Stimulated activated CD8-positive, alpha-beta memory T cell treated with anti-CD3 and anti-CD28 coated beads, Interleukin-4, amount 100 ng/mL, for 4 hours (primary cell): ENCODE measurements at places on chromosomes 16 and 17.

DNA sequence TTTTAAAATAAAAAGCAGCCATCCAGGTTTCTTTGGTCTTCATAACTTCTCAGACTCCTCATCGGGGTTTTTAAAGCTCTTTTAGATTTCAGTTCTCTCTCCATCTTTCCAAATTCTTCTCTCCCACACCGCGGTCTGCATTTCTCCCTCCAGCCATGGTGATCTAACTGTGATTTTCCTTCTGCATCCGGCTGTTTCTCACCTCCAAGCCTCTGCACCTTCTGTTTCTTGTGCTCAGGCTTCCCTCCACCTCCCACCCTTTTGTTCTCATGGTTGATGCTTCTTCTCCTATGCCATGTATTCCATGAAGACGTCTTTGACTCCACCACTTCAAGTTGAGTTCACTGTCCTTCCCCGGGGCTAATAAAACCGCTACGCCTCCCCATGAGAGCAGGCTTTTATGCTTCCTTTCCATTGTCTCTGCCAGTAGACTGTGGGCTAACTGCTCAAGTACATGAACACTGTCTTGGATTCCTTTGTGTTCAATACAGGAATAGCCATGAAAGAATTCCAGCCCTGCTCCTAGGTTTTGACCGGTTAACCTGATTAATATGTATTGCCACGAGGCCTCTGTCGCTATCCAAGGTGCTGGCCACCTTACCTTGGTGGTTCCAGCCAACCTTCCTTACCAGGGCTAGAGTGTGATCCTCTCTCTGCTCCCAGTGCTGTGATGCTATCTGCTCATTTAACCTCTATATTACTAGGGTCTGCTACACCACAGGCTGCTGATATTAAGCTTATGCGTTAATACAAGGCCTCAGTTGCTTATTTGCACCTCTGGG lies 625.1 kb downstream of the HS3ST4 start:
- DNase-seq = no peak

DNA sequence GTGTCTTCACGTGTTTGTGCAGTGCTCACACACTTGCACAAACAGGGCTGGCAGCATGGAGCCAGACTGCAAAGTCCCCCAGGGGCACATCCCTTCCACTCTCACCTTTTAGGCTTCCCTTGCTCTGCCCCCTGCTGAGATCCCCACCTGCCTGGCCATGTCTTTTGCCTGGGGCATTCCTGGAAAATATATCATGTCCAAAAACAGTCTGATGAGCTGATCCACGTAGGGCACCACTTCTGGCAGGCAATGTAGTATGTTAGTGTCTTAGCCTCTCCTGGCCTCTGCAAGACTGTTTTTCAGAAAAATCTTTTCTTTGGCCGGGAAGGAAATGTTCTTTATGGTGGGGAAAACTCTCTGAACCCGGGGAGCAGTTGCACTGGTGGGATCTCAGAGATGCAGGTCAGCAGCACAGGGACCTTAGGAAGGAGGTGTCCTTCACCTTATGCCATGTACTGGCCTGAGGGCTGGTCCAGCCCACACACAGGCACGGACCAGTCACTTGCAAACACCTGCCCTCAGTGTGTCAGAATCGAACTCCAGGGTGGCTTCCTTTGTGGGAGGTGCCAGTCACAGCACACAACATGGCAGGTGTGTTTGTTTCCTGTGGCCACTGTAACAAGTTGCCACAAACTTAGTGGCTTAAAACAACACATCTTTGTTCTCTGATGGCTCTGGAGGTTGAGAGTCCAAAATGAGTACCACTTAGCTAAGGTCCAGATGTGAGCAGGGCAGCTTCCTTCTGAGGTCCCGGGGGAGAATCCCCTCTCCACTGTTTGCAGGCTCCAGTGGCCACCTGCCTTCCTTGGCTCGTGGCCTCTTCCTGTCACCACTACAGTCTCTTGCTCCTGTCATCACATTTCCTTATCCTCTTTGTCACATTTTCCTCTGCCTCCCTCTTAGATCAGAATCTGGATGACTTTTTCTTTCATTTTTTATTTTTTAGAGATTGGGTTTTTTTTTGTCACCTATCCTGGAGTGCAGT lies 46.6 kb downstream of the MPRIP start:
- no peak for DNase-seq

DNA sequence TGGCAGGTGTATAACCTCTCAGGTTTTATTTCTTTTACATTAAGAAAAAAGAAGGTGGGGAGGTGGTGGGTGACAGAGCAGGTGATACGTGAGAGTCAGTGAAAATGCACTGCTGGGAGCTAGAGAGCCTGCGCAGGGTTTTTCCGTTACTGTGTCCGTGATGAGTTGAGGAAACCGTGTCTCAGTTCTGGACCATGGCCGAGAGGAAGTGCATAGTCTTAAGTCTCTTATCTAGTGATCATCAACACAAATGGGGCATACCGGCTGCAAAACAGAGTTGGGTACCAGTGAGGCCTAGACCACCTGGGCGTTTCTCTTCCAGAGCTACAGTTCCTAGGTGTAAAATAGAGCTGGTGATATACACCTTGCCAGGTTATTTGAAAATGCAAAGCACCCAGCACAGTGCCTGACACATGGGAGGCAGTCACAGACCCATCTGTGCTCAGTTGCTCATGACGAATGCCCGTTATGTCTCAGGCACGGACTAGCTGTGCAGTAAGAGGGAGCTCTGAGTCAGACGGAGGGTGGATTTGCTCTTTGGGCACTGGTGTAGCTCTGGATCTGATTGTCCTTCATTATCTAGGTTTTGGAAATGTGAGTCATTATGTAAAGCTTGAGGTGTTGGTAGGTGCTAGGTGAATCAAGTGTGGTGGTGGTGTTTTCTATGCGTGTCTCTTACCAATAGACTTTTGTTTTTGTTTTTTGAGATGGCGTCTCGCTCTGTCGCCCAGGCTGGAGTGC lies 60.9 kb downstream of the RPTOR start:
- no peak for DNase-seq

GRCh38 chr16:76052725-76053124 lies 224.5 kb upstream of the CNTNAP4 start:
- DNase-seq = no peak

GRCh38 chr17:40846515-40847144 lies 20.4 kb downstream of the KRT12 start:
- DNase-seq = no peak

- no peak for DNase-seq
These were observed 18.9 kb downstream of the GNGT2 start for GRCh38 chr17:49191409-49191916.

DNA sequence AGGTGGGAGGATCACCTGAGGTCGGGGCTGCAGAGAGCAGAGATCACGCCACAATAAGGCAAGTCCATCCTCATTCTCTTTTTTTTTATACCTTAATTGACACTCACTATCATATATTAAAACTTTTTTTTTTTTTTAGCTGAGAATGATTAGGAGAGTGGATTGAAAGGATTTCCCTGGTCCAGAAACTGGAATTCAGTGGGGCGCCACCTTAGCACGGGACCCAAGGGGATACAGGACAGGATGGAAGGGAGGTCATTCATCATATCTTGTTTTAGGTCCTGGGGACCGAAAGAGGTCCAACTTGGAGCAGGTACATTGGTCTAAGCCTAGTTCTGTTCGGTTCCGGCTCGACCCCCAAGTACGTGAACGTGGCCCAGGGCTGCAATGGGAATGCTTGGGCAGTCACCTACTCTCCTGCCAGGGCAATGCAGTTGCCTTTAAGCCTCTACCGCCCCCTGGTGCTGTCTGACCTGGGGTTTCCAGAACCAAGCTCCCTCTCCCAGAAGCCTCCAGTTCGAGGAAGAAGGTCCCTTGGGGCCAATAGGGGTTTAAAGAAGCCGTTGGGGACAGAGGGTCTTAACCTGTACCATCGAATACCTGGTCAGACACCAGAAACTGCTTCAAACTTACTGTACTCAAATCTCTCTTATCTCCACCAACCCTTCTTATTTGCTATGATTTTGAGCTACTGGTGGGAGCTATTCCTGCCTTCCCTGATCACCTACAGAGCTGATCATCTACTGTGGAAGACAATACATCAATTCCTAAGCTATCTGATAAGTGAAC lies 19.9 kb upstream of the GPATCH8 start:
- peak; percentile 28 for DNase-seq

GRCh38 chr17:57456622-57457021 lies 200.3 kb downstream of the MSI2 start:
- no peak for DNase-seq

DNA sequence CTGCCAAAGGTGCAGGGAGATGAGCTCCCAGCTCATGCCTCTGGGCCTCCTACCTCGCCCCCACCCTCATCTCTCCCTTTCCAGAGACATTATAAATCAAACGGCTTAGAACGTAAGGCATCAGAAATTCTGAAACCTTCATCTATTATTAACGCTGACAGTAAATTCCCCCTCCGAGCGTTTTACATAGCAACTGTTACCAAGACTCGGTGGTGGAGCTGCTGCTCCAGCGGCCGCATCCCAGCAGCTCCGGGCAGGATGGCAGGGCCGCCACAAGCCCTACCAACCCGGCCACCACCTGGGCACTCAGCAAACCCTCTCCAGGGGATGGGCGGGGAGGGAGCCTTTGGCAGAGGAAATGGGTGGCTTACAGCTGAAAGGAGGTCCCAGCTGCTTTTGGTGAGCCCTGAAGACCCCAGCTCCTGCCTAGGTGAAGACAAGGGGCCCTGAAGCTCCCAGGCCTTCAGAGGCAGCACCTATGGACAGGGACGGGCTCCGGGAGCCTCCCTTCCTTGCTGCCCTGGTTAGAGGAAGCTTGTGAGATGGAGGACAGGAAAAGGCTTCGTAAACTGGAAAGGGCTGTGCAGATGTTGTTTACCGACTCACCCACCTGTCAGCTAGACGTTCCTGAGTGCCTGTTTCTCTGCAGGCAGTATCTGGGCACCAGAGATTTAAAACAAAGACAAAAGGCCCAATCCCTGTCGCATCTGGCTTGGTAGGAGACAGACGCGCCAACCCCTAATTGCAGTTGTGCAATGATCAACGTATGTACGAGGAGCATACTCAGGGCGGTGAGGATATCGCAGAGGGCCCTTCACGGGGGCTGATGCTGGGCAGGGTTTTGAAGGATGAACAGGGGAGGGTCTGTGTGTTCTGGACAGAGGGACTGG lies 76.9 kb downstream of the RAI1 start:
- no peak for DNase-seq
